ENCODE measurements at places on chromosomes 16 and 17.

GRCh38 chr17:43953746-43954145 lies at the start of gene PYY:
TSS of gene PYY (minus strand) at chr17:43953940. CDS start at chr17:43953483, 457 bp downstream.
- no peak for DNase-seq

GRCh38 chr17:66123163-66123562 lies 68.8 kb downstream of the CEP112 start:
- no peak for DNase-seq

DNA sequence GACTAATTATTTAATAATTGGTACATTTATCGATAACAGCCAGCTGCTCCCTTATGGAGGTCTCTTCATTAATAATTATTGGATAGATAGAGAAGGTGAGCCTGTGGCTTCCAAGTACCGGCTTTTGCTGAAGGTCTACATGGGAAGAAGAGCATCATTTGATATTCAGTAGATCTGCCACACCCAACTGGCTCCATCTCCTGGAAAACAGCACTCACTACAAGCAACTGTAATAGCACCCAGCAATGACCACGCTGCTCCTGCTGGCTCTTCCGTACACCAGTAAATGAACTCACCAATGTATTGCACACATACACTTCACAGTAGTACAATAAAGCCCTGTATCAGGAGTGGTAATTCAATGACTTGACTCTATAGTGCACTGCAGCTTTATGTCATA lies 19.5 kb downstream of the MARVELD3 start:
- DNase-seq = no peak

- no peak for DNase-seq
Observed at GRCh38 chr16:82900559-82900958, 273.8 kb downstream of the CDH13 start.

DNA sequence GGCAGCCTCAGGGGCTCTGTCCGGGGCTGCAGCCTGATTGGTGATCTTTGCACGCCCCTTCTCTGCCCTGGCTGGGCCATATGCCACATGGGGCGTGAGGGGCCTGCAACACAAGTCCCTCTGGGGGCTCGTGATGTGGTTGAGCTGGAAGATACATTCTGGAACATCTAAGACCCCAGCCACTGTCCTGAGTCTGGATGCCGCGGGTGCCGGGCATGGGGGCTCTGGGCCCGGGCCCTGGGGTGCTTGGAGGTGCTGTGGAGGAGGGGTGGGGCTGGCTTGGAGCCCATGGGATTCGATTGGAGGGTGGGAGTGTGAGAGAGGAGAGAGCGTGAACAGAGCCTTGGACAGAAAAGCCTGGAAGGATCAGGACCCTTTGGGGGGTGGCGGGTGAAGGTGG lies 39.4 kb downstream of the JPH3 start:
- DNase-seq = no peak

DNA sequence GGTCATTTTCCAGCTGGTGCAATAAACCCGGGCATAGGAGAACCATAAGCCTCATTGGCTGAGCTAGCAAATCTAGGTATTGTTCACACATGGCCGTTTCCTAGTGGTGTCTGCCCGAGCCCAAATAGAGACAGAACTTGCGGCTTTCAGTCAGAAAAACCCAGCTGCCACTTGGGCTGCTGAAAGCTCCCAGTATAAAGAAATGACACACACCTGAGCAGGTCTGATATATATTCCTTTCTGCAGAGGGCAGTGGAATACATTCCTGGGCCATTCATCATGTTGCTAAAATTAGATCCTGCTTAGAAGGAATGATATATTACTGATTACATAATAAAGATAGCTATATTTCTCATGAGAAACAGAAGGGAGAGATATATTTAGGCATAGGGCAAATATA lies 83.9 kb upstream of the IRX5 start:
- peak; percentile 58 for DNase-seq

DNA sequence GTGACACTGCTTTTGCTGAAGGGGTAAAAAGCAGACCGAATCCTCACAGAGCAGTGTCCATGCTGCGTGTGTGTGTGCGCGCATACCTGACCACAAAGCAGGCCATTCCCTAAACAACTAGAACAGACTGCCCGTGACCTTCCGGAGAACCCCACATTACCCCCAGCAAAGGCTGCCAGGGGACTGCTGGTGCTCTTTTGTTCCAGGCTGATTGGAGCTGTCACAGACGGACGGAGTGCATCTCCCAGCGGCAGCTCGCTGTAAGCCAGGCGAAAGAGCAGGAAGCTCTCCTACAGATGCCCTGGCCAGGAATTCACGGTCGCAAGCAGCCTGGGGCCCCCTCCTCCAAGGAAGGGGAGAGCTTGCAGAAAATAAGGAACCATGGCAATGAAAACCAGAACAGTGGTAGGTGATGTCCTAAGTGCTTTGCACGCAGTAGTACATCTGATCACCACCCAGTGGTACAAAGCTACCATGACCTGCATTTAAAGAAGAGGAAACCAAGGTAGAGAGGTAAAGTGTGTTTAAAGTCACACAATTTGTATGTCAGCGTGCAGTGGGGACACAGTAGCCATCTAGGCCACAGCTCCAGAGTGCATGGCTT lies 153.4 kb upstream of the DYNLRB2 start:
- DNase-seq = no peak

- DNase-seq = no peak
Observed at GRCh38 chr17:17911001-17911613, 61.1 kb downstream of the TOM1L2 start.

- no peak for DNase-seq
Observed at GRCh38 chr16:23650674-23651416, 9.6 kb downstream of the DCTN5 start.

GRCh38 chr16:48011878-48012658 lies 143.7 kb downstream of the ABCC12 start:
- DNase-seq = no peak

DNA sequence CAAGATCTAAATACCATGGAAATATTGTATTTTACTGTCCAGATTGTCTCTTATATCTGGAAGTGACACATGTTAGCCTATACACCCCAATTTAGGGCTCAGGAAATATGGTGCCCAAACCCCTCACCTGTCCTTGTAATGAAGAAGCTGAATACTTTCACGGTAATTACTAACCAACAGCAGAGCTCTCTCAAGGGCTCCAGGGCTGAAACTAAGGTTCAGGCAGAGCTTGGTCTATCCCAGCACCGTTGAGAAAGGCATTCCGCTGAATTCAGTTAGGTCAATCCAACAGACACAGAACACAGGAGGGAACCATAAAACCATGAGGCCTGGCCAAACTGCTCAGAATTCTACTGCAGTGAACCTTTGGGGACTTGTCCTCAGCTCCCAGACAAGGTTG lies 14.9 kb downstream of the MYO18A start:
- DNase-seq = no peak

GRCh38 chr17:10127819-10128425 lies 70.5 kb downstream of the GAS7 start:
- DNase-seq = no peak

DNA sequence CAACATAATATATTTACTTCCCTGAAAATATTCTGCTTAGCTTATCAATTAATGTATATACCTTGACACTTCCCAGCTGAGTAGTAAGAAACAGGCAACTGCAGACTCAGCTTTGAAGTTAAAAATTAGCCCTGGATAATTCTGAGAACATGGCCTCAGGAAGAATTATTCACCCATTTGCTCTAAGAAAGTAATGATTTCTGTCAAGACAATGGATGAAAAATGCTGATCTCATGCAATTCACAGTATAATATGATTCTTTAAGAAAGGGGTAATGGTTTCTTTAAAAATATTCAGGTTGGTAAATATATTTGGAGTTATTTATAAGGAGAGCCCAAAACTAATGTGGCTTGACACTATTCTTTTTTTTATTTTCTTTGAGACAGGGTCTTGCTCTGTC lies 88.8 kb downstream of the CACNG1 start:
- DNase-seq = no peak

DNA sequence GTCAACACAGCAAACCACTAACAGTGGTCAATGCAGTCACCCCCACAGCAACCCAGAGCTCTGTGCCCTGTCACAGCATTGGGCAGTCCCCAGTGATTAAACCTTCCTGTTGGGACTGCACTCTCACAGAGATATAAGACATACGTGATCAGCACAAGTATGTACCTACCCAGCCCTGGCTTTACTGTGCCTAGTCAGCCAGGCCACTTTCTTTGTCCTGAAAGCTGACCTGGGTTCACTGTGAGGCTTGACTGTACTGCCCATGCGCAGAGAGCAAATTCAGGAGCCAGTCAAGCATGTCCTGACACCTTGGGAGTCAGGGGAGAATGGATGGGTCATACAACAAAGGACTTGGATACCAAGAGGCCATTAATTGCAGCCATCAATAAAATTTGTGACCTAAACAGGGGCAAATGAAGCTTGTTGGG lies 10.9 kb upstream of the TMEM170A start:
- DNase-seq = no peak

DNA sequence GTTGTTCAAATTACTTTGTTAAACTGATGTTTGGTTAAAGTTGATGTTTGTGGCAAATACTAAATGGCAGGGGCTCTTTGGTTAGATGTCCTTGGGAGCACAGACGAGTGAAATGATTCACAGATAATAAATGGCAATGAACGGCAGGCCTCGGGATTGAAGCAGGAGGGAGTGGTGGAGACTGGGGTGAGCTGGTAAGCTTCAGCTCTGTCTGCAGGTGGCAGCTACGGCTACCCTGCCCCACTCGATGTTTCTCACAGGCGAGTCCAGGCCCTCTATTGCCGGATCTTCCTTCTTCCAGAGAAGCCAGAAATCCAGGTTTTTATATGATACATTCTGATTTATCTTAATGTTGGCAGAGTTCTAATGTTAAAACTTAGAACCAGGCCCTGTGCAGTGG lies 144.8 kb upstream of the CACNG5 start:
- no peak for DNase-seq

- no peak for DNase-seq
Observed at GRCh38 chr16:8943966-8944759, 19.5 kb downstream of the USP7 start.

- DNase-seq = no peak
Observed at GRCh38 chr16:2516391-2517240, 2.9 kb downstream of the ATP6V0C start.

Data from Caki2 (cell line).